Parietal lobe (tissue), 2 donors: ENCODE measurements at places on chromosomes 12 and 14. TPM values are rescaled to one million over a fixed set of nuclear protein-coding genes. Genes with fewer than 3 reads are reported as not detected.

Gene RPS6KA5
- total RNA-seq, result 17.2 TPM

Gene RNASE1
- total RNA-seq, result 7.8 TPM

Gene PRB4
- total RNA-seq, result not detected

Gene WNT5B
- total RNA-seq, result 29.1 TPM

Gene FGF23
- total RNA-seq, result not detected

Gene ABCD2
- 18.8 TPM for total RNA-seq

Gene BCL2L14
- total RNA-seq, result not detected

Gene RPL10L
- total RNA-seq, result not detected
